ENCODE measurements at places on chromosomes 3 and 15.

GRCh38 chr3:168029705-168030104, 66.0 kb downstream of the GOLIM4 start:
- DNase-seq: no peak

GRCh38 chr3:155983834-155984474, 113.5 kb downstream of the GMPS start:
- DNase-seq: no peak

DNA sequence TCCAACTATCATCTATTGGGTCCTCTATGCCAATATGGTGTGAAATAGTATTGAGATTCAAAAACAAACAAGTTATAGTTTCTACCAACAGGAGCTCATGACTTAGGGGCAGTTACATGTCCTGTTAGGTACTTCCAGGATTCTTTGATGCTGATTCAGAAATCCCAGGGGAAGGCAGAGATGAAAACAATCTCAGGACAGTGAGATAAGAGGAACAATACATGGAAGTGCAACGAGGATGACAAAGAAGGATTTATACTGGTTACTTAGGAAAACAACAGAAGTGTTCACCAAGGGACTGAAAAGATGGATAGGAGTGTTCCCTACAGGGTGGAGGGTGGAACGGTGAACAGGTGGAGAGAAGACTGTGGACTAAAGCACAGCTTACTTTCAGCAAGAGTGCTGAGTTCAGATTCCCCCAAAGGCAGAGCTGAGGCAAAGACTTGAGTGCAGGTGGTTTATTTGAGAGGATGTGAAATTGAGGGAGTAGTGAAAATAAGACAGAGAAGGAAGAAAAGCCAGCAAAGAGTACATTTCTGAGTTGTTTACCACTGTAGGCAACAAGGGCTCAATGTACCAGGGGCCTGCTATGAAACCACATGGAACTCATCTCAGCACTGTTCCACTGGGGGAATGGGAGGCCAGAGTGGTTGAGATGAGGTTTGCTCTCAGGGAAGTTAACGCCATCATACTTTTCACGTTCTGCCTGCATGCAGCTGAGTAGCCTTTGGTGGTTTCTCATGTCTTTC, 68.1 kb downstream of the TRIM69 start:
- no peak for DNase-seq

- DNase-seq: no peak
Measured at GRCh38 chr3:116140100-116140689, 305.1 kb downstream of the LSAMP start.

- no peak for DNase-seq
Measured at GRCh38 chr3:173538410-173538809, 140.9 kb downstream of the NLGN1 start.

GRCh38 chr15:90845201-90845949, 23.0 kb upstream of the FURIN start:
- no peak for DNase-seq

- DNase-seq: no peak
Measured at GRCh38 chr15:92981333-92981732, 81.2 kb downstream of the CHD2 start.

- no peak for DNase-seq
Measured at GRCh38 chr3:105802118-105802706, 66.6 kb downstream of the CBLB start.

DNA sequence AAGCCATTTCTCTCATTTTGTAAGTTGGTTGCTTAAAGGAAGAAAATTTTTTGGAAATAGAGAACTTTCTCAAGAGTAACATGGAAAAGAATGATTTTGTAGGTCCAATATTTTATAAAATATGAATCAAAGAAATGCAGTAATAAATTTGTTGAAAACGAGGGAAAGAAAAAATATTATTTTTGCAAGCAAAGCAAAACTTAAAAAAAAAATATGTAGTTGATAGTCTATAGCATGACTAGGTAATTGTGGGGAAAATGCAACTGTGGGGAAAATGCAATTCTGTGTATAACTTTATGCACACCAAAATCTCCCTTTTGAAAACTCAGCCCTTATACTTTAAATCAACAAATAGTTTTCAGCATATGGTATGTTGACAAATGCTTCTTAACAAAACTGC, 604.0 kb upstream of the AGTR1 start:
- no peak for DNase-seq

DNA sequence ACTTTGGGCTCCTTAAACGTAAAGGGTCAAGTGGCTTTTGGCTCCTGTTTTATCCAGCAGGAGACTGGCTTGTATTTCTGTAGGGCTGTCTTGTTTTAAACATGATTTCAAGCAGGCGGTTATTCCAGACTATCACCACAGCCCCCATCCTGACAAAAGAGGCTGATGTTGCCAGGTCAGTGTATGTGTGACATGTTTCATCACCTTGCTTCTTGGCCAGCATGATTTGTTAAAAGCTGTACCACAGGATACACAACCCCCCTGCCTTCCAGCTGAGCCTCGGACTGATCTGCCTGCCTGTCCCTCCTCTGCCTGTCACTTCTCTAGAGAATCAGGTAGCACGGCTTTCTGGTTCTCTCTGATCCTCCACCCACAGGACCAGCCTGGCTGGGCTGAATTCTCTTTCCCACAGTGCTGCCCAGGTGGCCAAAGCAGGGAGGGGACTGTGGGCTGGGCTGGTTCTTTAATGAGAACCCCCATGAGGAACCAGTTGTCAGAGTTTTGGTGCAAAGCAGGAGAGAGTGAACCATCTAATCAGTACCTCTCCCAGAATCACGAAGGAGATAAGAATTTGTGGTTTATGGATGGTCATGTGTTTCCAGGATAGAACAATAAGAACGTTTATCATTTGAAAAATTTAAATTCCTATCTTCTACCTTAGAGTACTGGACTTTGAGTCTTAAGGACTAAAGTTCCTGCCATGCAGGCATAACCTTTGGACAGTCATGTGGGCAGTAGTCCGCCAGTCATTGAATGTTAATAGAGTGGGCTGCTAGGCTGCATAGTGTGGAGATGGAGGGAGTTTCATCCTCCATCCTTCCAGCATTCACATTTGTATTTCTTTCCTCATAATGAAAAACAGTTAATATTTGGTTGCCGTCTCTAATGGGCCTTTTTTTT, 8.8 kb downstream of the ABHD6 start:
- DNase-seq: no peak

GRCh38 chr3:137078040-137078439, 120.3 kb downstream of the IL20RB start:
- DNase-seq: no peak

GRCh38 chr3:8555725-8556472, 54.3 kb downstream of the LMCD1 start:
- no peak for DNase-seq

GRCh38 chr3:10226293-10226692, 22.0 kb upstream of the TATDN2 start:
- DNase-seq: no peak

GRCh38 chr3:77160931-77161497, 121.1 kb downstream of the ROBO2 start:
- no peak for DNase-seq

DNA sequence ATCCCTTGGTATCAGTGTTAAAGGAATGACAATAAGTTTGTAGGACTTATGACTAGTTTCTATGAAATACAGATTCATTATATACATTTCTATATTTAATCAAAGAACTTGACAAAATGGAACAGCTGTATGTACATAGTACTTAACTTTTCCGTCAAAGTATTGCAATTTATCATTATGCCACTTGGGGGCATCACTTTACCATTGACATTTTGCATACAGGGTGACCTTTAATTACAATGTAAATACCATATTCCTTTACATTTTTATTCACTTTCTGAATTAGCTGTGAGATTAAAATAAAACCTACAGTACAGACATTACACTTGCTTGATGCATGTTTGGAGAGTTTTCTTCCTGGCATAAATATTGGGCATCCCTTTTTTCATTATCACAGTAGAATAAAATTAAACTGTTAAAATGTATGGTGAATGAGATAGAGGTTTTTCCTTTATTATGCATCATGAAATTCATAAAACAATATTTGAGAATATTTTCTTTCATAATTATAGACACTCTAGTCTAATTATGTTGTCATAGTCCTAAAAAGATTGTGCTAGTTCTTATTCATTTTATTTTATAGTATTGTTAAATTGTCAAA, 6.9 kb downstream of the NEK11 start:
- DNase-seq: no peak

GRCh38 chr3:196054661-196055060, 27.2 kb downstream of the TFRC start:
- no peak for DNase-seq

- DNase-seq: no peak
Measured at GRCh38 chr3:159922861-159923312, 65.7 kb upstream of the IL12A start.

Measured in GM12892 (cell line).